ENCODE measurements at places on chromosomes 12 and 14.

DNA sequence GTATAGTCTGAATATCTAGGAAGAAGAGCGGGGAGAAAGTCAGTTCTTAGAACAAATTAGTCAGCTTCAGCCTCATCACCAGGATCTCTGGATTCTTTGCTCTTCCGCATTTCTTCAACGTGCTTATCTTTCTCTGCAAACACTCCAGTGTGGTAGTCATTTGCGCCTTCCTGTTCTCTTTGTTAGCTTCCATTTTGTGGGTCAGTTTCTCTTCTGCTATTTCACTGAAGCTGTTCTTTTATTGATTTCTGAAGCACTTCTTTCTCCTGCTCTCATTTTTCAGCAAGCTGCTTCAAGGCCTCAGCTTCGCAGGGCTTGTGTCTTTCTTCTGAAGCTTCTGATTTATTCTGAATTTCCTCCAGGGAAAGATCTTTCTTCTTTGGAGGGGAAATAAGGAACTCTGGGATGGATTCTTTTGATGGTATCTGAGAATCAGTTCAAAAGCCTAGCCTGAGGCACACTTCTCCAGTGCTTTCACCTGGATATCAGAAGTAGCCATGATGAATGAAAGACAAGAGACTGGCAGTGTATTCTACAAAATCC lies 13.5 kb downstream of the AMN1 start:
- no peak for DNase-seq

- DNase-seq = no peak
These were observed 167.1 kb upstream of the OR4E1 start for GRCh38 chr14:21840765-21841164.

- no peak for DNase-seq
These were observed 170.6 kb downstream of the MED13L start for GRCh38 chr12:116106870-116107269.

GRCh38 chr14:85590784-85591183 lies 60.8 kb downstream of the FLRT2 start:
- no peak for DNase-seq

DNA sequence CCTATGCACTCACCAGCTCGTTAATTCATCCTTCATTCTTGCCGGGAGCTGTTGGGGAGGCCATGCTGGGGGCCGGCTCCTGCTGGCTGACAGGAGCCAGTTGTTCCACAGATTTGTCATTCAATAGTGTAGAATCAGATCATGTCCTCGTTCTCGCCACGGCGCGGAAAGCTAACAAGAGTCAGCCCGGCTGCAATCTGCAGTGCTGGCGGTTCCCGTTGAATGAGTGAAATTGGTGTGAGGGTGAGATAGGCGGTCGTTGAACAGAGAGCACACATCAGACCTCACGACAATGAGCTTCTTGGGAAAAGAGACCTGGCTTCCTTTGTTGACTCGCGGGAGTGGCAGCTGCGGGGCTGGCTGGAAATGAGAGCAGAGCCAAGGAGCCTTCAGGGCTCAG lies 57.5 kb downstream of the KIF26A start:
- DNase-seq = no peak

GRCh38 chr12:94267921-94268471 lies 119.6 kb downstream of the PLXNC1 start:
- DNase-seq = peak; percentile 30

- DNase-seq = no peak
These were observed 149.5 kb downstream of the PRKCH start for GRCh38 chr14:61470961-61471293.

DNA sequence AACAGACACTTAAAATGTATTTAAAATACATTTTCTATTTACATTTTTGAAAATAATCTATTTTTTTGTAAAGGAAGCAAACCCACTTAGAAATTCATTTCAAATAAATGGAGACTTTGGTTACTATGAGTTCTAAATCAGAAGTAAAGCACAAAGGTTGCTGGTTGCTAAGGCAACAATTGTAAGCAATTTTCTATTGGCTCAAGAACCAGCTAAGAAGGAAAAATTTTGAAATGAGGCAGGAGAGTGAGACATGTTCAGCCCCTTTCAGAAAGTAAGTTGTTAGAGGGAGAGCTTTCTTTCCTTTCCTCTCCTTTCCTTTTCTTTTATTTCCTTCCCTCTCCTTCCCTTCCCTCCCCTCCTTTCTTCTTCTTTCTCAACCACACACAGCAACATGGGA lies 80.7 kb downstream of the PRMT8 start:
- DNase-seq = no peak
